ENCODE measurements at places on chromosomes 7 and 10.

DNA sequence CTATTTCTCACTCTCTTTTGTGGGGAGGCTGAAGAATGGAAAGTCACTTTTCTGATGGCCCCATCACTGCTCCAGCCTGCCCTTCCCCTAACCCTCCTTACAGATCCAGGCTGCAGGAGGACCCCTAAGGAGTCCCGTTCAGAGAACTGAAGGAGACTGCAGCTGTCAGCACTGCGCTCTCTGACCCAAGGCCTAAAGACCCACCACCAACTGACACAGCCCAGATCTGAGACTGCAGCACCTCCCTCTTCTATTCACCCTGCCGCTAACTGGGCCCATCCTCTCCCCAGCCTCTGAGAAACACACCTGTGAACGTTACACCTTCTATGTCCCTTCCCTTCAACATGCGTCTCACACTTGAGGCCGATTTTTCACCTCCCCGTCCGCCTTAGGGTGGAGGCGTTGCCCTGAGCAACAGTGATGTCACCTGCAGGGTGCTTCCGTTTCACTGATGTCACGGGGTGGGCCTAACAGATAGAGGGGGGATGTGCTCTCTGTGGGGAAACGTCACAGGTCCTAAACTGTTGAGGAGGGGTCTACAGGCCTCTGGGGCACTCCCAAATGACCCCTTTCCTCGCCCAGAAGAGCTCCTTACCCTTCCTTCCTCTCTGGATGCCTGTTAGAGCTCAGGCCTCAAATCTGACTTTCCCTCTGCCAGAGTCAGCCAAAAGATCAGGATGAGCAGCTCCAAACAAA, 5.1 kb downstream of the ITPRIP start:
- DNase-seq = peak; percentile 85

DNA sequence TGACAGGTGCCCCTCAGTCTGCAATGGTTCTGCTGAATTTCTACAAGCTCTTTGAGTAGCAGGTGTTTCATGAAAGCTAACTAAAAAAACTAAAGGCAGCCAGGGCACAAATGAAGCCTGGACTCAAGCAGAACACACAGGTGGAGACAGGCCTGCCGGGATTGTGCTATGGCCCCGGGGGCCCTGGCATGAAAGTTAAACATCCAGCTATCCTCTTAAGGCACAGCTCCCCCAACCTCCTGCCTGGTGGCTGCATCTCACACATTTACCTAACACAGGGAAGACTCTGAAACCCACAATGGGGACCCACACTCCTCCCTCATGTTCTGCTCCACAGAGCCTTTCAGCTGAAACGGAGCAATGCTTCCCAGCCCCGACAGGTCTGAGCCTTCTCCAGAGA, 76.3 kb upstream of the CAMK2B start:
- no peak for DNase-seq

DNA sequence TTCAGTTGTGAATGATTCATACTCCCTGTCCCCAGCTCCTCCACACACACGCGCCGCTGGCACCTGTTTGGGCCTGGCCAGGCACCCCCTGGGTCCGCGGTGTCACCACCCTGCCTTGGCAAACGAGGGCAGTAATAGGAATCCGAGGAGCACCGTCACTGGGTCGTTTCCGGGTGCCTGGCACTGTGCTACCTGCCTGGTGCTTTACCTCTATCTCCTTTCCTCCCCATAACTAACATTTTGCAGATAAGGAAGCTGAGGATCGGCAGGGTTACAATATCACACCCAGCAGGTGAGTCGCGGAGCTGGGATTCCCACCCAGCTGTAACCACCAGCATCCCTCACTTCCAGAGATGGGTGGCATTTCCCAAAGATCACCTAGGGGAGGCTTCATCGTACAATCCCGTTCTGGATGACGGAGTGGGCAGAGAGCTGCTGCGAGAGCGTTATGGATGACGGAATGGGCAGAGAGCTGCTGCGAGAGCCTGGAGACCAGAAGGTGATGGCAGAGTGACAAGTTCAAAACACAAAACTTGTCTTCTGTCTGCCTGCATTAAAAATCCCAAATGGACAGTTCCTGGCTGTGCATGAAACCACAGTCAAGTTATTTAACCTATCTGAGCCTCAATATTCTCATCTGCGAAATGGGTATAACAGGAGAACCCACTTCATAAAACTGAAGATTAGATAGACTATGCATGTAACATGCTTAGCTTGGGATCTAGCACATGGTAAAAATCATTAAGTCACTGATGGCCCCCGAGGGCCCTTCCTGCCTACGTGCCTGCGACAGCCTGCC, 1.1 kb upstream of the HSPA12A start:
- no peak for DNase-seq

- DNase-seq = no peak
Measured at GRCh38 chr10:8225187-8225586, 170.7 kb downstream of the GATA3 start.

GRCh38 chr10:49169776-49170175, 18.4 kb downstream of the TMEM273 start:
- DNase-seq = no peak

DNA sequence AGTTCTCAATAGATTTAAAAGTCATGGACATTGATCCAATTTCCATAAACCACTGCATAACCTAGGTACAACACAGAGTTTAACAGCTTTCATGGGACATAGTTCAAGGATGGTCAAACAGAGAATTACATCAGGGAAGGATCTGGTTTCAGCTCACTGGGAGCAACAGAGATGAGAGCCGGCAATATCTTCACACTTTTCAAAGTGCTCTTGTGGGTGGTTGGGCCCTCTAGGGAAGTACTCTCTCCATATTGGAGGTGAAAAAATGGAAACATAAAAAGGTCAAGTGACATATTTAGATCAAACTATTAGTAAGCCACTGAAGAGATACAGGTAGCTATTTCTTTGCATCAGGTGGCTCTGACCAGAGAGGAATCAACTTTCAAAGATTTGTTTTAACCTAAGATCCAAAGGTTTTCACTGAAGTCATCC, 61.8 kb upstream of the LRRN3 start:
- no peak for DNase-seq

DNA sequence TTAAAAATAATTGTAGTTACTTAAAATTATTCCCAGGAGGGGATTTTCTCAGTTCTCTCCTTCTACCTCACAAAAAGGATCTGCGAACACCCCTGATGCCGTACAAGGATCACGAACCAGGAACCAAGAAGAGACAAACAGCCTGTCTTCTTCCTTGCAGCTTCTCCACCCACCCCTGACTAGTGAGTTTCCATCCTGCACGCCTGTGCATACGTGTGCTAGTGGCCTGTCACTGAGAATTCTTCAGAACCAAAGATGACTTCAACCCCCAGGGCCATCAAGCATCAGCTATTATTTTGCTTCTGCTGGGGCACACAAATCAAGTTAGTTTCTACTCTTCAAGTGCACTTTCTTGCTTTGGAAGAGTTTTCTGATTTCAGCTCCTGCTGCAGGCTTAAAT, 175.5 kb upstream of the KLF6 start:
- DNase-seq = no peak

DNA sequence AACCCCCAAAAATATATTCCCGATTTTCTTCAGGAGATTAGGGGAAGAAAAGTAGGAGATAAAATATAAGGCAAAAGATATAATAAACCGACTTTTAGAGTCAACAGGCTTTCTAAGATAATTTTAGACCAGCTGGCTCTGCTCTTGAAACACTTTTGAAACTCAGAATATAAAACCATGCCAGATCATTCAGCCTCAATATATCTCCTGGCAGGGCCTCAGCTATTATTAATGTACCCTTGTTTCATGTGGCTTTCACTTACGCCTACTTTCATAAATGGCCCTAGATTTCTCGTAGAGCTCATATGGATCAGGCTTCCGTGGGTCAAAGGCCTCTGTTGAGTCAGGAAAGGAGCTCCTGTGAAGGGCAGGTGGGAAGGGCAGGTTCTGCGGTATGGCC, 396.0 kb downstream of the PHTF2 start:
- DNase-seq = no peak

DNA sequence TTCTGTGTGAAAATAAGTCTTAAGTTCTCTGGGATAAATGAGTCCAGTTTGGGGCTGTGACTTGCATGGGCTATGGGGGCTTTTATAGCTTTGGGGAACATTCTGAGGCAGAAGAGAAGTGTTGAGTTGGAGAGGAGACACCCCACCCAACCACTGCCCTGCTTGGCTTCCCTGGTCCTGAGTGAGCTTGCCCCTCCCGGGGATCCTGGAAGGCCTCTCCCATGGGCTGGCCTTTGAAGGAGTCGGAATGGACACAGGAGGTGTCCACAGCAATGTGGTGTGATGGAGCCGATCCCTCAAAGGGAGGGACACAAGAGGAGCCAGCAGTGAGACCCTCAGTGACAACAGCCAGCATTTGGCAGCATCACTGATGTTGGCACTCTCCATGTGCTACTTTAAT, 89.8 kb downstream of the GLRX3 start:
- no peak for DNase-seq

GRCh38 chr10:108755646-108756045, 1167.7 kb downstream of the XPNPEP1 start:
- no peak for DNase-seq

DNA sequence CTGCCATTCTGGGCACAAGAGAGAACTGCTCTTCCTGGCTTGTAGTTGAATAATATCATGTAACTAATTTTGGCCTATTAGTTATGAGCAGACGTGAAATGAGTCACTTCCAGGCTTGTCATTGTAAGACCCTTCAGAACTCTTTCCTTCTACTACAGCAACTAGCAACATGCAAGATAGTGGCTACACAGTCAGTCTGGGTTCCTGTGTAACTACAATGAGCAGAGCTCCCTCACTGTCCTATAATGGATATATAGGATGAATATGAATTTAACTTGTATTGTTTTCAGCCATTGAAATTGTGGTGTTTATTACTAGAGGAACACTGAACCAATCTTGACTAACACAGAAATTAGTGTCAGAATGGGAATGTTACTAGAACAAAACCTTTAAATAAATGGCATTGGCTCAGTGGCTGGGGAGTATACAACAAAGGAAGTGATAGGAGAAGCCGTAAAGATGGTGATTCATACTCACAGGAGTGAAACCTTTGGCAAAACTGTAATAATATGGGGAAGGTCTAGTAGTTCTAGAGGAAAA, 2.9 kb upstream of the MTPN start:
- DNase-seq = no peak

DNA sequence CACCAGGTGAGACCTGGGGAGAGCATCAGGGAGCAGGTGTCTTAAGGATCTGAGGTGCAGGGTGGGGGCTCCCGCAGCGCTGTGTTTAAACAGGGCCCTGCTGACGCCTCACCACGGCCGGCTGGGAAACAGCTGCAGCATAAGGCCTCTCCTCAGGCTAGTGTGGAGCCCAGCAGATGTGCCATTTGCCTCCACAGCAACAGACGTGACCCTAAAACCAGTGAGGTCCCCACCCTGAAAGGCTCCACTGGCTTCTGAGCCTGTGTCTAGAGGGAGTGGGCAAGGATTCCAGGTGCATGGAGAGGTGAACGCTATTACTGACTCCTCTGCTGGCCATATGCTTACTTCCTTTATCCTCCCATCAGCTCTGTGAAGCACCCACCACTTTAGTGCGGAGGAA, 47.8 kb downstream of the SYPL1 start:
- DNase-seq = no peak

- no peak for DNase-seq
Measured at GRCh38 chr7:73799282-73800141, 29.4 kb upstream of the CLDN3 start.

DNA sequence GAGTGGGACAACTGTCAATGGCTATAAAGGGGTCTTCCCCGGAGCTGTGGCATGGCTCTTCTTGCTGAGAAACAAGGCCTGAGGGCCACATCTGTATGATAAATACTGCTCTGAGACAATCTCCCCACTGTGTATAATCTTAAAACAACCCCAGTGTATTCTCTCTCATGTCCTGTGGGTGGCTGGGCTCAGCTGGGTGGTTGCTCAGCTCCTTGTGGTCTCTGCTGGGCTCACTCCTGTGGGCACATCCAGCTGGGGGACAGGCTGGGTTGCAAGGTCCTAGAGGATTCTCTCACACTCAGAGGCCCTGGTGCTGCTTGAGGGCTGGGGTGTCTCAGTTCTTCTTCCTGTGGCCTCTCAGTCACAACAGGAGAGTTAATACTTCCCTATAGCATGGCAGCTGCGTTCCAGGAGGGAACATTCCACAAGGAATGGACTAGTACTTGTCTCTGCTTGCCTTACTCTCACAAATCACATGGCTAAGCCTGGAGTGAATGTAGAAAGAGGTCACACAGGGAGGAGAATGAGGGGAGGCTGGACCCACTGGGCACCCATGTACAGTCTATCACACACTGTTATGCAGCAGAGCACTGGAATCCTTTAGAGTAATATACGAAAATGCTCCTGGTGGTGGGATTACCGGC, 4.5 kb upstream of the EEPD1 start:
- no peak for DNase-seq

GRCh38 chr7:93945756-93946535, 24.4 kb downstream of the GNG11 start:
- no peak for DNase-seq

- DNase-seq = no peak
Measured at GRCh38 chr10:127275793-127276450, 79.5 kb upstream of the INSYN2A start.

DNA sequence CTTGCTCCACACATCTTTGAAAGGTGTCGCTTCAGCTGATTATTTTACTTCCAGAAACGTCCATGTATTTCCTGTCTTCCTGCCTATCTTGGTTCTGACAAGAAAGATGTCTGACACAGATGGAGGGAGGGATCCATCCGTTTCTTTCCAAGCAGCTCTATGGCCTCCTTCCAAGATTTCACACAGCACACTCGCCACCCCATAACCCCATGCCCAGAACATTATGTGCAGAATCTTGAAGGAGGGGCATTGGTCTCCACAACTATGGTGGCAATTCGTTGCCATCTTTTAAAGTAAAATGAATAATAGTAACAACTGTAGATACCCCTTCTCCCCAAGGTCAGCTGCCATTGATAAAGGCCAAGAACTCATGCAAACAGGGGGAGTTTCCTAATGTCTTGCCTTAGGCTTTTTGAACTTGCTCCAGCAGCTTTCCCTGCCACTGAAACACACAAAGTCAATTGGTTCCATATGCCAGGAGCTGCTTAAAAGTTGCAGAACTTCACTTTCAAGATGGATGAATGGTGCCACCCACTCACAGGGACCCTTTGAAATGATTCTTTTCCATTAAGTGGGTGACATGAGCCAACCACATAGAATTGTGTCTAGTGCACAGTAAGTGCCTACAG, 60.0 kb downstream of the VSTM4 start:
- DNase-seq = no peak

GRCh38 chr7:32015133-32015532, 55.1 kb downstream of the PDE1C start:
- no peak for DNase-seq

- no peak for DNase-seq
Measured at GRCh38 chr7:108234281-108234680, 104.1 kb upstream of the LAMB4 start.

- DNase-seq = no peak
Measured at GRCh38 chr10:33808475-33808874, 474.0 kb upstream of the NRP1 start.

DNA sequence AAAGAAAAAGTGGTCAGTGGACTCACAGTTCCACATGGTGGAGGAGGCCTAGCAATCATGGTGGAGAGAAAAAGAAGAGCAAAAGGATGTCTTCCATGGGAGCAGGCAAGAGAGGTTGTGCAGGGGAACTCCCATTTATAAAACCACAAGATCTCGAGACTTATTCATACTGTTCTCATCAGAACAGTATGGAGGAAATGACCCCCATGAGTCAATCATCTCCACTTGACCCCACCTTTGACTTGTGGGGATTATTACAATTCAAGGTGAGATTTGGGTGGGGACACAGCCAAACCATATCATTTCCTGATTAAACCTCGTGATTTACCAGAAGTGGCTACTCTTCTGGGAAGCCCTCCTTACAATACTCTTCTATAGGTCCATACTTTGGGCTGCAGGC, 160.1 kb downstream of the SORCS1 start:
- DNase-seq = no peak

Measured in CD4-positive, alpha-beta T cell treated with Interferon gamma for 1 hour (primary cell).